Fibroblast of the conjunctiva (primary cell): ENCODE measurements at places on chromosomes 6 and 20.

DNA sequence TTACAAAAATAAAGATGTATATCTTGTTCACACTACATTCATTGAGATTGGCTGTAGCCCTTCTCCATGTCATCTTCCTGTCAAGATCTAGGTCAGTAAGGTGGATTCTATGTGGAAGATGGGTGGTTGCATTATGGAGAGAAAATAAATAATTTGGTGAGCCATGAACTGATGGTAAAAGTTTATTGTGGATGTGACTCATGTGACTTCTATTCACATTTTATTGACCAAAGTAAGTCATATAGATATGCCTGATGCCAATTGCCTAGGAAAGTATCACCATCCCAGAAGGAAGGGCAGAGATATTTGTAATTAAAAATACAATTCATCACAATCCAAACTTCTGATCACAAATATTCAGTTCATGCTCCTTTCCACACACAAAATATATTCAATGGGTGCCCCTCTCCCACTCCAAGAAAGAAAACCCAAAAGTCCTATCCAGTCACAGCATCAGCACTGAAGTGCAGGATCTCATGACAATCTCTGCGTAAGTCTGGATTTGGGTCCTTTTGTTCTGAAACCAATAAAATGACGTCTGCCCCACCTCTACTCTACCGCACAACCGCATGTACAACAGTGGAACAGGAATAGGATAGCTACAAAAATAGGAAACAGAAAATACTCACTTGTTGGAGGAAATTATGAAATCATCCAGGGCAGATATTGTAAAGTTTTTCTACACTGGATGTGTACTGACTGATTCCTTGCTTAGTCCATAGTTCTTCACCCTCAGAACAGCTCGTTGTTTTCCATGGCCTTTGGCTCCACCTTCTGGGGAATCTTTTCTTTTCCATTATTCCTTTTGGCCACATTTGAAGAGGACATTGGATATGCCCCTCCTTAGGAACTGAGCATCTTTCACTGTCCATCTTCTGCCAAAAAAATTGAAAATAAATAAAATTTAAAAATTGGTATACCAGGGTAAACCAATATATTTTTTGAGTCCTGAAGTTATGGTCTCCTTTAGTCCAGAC lies 16.1 kb upstream of the SLC17A3 start:
- peak; percentile 36 for DNase-seq

DNA sequence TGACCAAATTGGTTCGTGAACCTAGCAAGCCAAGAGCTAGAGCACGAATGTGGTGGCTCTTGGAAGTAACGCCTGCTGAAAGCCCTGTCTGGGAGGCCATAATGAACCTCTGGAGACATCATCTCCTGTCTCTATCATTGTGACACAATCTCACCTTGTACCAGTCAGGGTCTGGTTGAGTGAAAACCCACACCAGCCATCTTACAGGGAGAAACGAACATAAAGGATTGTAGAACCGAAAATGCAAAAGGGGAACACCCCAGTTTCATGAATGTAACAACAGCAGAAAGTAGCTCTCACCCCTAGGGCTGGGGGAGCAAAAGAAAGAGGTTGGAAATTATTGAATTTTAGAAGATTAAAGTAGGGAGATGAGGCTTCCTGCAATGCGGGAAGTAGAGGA lies 50.9 kb upstream of the TAB2 start:
- DNase-seq, result no peak

DNA sequence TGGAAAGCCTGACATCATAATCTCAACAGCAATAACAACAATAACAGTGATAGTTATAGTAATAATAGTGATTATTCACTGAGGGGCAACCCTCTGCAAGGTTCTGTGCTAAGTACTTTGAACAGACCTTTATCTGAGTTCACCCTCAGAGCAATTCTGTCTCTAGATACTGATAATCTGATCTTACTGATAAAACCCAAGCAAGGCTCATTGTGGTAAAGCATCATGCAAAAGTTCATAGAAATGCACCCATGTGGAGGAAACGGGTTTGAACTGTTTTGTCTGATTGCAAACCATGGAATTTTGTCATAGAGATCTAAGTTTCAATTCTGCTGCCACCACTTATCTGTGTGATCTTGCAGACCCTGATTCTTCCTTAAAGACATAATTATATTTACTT lies 1.3 kb upstream of the KIAA0408 start:
- DNase-seq, result no peak

GRCh38 chr6:122153557-122153956 lies 245.9 kb upstream of the HSF2 start:
- no peak for DNase-seq

DNA sequence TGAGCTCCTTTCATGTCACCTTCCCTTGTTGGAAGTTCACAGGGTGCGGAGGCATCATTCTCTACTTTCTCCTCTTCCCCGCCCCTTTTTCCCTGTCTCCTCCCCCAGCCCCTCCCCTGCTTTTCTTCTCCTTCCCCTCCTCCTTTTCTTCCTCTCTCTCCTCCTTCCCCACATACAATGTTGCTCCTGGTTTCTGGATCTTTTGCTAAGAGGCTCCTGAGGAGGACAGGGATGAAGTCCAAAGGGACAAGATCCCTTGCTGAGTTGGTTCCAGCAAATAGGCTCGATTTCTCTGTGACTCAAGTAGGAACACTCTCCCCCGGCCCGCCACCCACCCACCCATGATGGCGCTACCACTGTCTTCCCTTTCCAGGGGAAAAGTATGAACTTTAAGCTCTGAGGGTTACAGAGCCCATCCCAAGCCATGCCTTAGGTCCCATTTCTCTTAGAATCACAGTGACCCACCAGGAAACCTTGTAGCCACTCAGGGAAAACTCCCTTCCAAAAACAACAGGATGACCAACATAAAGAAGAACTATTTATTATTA lies 852 bp upstream of the TFEB start:
- DNase-seq, result no peak
